Purkinje cell (primary cell): ENCODE measurements at places on chromosomes 6 and 20. TPM values are rescaled to one million over a fixed set of nuclear protein-coding genes. Genes with fewer than 3 reads are reported as not detected.

The THBS2 gene
- polyA plus RNA-seq = 1.9 and 2.1 TPM in 2 replicates

The ECT2L gene
- polyA plus RNA-seq = 0.31 TPM in 1 of 2 replicates, not detected in the other

The MEI4 gene
- polyA plus RNA-seq = 1.1 and 2.1 TPM in 2 replicates

The ZNF165 gene
- polyA plus RNA-seq = 1.7 and 6.1 TPM in 2 replicates

The TREML4 gene
- not detected in 2 replicates for polyA plus RNA-seq

The CALHM6 gene
- polyA plus RNA-seq = 10.9 and 13.7 TPM in 2 replicates

The RSPO3 gene
- polyA plus RNA-seq = 69.2 and 85.3 TPM in 2 replicates

The MYBL2 gene
- not detected in 2 replicates for polyA plus RNA-seq

The ZSCAN26 gene
- 18.7 and 19.7 TPM in 2 replicates for polyA plus RNA-seq

The MCHR2 gene
- polyA plus RNA-seq = not detected in 2 replicates

The PDYN gene
- polyA plus RNA-seq = 0.82 TPM in 1 of 2 replicates, not detected in the other

The GGT7 gene
- polyA plus RNA-seq = 0.41 and 0.82 TPM in 2 replicates

The BHLHE23 gene
- polyA plus RNA-seq = not detected in 2 replicates

The NRN1 gene
- polyA plus RNA-seq = 5.6 and 41.7 TPM in 2 replicates

The RNF5 gene
- polyA plus RNA-seq = 34.7 and 42.0 TPM in 2 replicates

The MROH8 gene
- 3.8 TPM in 2 replicates for polyA plus RNA-seq

The CD83 gene
- polyA plus RNA-seq = 85.1 and 101 TPM in 2 replicates

The HTR1B gene
- not detected in 2 replicates for polyA plus RNA-seq

The RHAG gene
- not detected in 2 replicates for polyA plus RNA-seq

The SMLR1 gene
- not detected in 2 replicates for polyA plus RNA-seq

The OPN5 gene
- polyA plus RNA-seq = 1.6 and 2.9 TPM in 2 replicates

The ASIP gene
- polyA plus RNA-seq = not detected in 2 replicates

The POU5F1 gene
- polyA plus RNA-seq = not detected in 2 replicates

The CRISP3 gene
- not detected in 2 replicates for polyA plus RNA-seq

The ABHD16B gene
- not detected in 2 replicates for polyA plus RNA-seq

The COL19A1 gene
- 2.5 TPM in 1 of 2 replicates, not detected in the other for polyA plus RNA-seq

The EYS gene
- 0.56 and 0.91 TPM in 2 replicates for polyA plus RNA-seq
